Activated gamma-delta T cell (primary cell): ENCODE measurements at places on chromosomes 12 and 14.

DNA sequence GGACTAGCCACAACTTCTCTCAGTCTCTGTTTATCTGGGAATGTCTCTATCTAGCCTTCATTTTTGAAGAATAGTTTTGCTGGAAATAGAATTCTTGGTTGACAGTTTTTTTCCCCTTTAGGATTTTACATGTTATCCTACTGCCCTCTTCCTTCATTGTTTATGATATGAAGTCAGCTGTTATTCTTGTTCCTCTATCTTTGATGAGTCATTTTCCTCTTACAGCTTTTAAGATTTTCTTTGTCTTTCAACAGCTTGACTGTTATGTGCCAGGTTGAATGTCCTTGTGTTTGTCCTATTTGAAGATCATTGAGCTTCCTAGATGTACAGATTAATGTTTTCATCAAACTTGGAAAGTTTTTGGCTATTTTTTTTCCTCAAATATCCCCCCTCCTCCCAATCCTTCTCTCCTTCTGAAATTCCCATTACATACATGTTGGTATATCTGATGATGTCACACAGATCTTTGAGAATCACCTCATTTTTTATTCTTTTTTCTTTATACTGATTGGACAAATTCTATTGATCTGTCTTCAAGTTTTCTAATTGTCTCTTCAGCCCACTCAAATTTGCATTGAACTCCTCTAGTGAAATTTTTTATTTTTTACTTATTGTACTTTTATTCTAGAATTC, 4.5 kb upstream of the GOLGA5 start:
- DNase-seq = no peak

DNA sequence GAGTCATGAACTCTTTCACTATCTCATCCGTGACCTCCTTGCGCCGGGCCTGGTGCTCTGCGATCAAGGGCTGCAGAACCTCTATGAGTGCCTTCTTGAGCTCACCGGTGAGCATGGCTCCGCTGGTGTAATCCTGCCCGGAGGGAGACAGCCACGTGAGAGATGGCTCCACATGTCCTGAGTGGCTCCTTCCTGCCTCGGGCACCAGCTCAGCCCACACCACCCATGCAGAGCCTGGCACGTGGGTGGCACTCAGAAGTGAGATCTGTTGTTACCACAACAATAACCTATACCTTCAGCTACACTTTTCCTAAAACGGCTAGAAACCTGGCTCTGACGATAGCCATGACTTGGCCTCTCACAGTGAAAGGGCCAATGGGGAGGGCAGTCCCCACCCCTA, 11.8 kb downstream of the SLC25A47 start:
- DNase-seq = no peak

GRCh38 chr14:32648434-32648833, 290.2 kb upstream of the NPAS3 start:
- no peak for DNase-seq

- DNase-seq = no peak
Observed at GRCh38 chr12:80230068-80230467, 130.7 kb downstream of the OTOGL start.

DNA sequence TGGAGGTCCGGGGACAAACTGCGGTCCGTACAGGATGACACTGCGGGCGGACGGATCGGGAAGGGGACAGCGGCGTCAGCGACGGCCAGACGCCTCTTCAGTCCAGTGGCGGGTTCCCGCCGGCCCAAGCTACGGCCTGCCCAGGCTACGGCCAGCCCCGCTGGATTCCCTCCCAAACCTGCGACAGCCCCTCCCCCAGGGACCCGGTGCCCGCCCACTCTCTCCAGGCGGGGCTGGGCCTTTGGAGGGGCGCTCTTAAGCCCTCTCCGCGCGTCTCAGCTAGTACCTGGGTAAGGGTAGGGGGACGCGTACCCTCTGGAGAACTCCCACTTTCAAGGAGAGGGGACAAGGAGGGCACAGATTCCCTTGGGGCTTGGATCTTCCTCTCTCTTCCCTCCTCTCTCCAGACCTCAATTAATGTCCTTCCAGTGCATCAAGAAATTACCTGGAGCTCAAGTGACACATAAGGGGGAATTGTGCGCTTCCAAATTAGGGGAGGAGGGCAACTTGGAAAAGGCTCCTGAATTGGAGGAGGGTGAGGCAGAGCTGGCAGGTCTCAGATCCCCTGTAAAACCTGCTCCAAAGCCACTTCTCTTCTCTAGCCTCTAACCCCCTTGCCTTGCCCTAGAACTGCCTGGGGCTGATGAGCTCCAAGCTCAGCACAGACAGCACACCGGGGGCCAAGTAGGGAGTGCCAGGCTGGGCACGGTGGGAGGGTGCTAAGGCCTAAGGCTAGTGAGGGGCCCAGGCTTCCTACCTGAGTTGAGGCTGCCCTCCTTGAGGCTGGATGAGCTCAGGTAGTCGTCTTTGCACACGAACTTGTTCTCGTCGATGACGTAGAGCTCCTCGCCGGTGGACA, 3.1 kb downstream of the LHX5 start:
- DNase-seq = no peak

GRCh38 chr14:23804817-23805216, 148.8 kb upstream of the DHRS4 start:
- DNase-seq = no peak
